Activated naive CD4-positive, alpha-beta T cell treated with anti-CD3 and anti-CD28 coated beads, Interleukin-2, amount 10 ng/mL, durations not matched to agents 7 days and 5 days (primary cell): ENCODE measurements at places on chromosomes 5 and 9.

GRCh38 chr5:61828856-61829255 lies 477.1 kb upstream of the KIF2A start:
- DNase-seq, result no peak

GRCh38 chr5:131366428-131366827 lies 102.6 kb downstream of the CDC42SE2 start:
- DNase-seq, result no peak

- DNase-seq, result no peak
Observed at GRCh38 chr9:135045264-135045927, 42.1 kb upstream of the OLFM1 start.

DNA sequence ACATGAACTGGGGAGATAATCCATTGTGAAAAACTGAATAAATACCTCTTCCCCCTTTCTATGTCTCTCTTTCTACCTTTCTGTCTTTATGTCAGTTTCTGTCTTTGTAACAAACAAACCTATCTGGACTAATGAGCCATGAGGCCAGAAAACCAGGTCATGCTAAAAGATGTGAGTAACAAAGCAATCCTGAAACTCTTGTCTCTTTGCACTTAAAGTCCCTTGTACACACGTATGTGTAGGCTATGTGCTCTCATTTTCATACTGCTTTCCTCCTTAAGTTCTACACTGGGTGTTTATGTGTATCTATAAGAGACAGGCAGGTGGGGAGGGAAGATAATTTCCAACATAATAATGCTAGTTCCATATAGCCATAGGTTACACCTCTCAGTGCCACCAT lies 123.8 kb upstream of the PTGER4 start:
- no peak for DNase-seq

GRCh38 chr5:123112196-123112595 lies 23.2 kb downstream of the PRDM6 start:
- no peak for DNase-seq

GRCh38 chr9:20292002-20292401 lies 330.3 kb downstream of the MLLT3 start:
- no peak for DNase-seq

GRCh38 chr5:154406826-154407225 lies 39.0 kb upstream of the SAP30L start:
- no peak for DNase-seq

DNA sequence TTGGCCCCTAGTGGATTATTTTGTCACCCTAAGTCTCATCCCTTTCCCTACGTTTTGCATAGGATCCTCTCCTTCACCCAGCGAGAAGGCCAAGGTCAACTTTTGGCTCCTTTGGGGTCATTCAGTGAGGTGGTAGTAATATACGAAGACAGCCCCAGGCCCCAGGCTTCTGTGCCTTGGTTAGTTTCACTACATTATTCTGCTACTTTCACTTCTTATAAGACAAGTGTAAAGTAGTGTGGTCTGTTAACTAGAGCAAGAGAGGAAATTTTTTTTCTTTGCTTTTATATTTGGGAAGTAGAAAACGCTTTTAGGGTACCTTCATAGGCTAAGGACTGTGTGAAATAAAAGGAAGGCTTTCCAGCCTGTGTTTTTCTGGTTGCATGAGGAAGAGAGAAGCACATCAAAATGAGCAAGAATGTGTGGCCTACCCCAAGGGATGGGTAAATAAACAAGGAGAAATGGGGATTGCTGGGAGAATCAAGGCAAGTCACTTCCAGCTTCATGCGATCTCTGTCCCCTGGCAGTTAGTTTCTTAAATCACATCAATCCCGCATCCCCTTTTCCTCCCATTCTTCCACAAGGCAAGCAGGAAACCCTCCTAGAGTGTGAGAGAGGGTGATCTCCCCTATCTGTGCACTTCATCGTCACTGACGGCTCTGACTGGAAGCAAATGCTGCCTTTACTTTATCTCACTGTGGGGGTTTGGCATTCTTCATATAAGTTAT lies 677.0 kb upstream of the WWC1 start:
- DNase-seq, result no peak

GRCh38 chr9:6218099-6218502 lies 2.5 kb downstream of the IL33 start:
- DNase-seq, result no peak

DNA sequence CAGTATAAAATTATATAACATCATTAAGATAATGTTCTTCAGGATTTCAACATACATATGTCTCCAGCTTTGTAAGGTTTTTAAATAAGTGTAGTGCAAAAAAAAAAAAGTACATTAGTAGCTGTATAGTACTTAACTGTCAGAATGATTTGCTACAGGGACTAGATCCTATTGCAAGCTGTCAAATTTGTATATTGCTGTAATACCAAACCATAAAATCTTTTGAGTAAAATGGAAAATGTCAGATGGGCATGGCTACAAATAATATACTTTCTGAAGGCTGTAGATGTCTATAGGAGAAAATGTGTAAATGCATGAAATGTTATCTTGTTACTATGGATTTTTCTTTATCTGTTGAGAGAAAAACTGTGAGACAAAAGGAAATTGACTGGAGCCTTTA lies 298.5 kb downstream of the KDM4C start:
- no peak for DNase-seq

GRCh38 chr5:126814721-126815404 lies 37.9 kb downstream of the LMNB1 start:
- DNase-seq, result no peak

GRCh38 chr5:140632366-140633020 lies 482 bp downstream of the CD14 start:
- peak; percentile 65 for DNase-seq

- no peak for DNase-seq
Observed at GRCh38 chr5:79588696-79589095, 23.5 kb upstream of the TENT2 start.

- DNase-seq, result no peak
Observed at GRCh38 chr5:96297290-96297689, 135.8 kb downstream of the PCSK1 start.

GRCh38 chr5:31702712-31703111 lies 63.8 kb downstream of the PDZD2 start:
- no peak for DNase-seq

DNA sequence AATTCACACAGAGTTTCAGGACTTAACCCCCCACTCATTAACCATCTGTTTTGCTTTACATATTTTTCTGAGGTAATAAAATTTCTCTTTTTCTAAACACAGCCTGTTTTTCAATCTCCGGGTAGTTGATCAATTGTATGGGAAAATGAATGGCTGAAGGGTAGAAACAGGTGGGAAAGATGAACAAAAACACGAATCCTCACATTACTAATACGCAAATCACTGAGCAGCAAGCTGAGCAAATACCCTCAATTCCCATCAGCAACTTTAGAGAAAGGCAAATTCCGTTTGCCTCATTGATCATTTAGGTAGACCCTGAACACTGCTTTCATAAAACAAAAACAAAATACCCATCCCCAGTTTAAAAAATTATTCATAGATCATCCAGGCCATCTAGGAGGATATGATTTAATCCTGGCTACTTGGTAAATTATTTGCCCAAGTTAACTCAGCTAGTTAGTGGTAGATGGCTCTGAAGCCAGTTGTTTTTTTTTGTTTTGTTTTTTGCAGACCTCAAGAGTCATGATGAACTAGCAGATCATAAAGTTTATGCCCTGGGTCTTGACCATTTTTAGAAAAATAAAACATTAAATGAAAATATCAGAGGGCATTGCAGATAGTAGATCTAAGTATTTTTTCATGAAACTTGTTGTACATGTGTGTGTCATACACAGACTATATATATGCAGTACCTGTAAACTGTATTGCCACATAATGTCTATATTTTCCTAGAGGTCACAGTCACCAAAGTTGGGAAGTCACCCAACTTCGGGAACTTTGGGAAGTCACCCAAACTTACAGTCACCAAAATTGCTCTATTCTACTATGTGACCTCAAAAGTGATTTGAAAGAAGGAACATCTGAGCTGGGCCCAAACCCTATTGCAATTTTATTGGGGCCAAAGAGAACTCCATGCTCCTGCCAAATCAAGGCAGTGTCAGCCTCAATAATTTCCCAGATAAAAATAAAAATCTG lies 1.6 kb upstream of the CD274 start:
- no peak for DNase-seq

DNA sequence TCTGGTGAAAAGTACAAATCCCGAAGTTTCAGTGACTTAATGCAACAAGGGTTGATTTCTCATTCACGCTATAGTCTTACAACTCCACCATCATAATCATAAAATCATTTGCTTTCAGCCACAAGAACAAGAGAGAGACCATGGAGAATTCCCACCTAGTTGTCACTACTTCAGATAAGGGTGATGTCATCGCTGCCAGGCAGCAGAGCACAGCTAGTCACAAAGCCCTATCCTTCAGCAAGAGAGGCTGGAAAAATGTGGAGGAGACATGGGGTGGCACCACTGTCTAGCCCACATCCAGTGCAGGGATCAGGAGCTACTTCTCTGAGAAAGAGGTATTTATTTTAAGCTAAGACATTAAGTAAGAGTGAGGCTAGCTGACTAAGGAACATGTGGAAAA lies 356.1 kb downstream of the YTHDC2 start:
- DNase-seq, result no peak

DNA sequence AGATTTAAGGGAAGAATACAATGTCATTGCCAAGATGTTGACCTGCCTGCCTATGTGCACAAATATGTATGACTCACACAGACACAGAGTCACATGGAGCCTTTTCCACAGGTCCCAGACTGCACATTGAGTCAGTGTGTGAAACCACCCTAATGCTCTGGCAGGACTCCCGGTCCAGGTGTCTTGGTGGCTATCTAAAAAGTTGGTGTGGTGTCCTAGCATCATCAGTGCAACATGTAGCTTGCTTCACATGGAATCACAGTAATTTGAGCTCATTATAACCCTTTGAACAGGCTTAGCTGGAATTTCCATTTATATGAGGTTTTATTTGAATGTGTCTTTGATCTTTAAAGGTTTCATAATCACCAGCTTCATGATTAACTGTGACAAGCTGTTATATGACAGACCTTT lies 10.7 kb downstream of the IFNA5 start:
- DNase-seq, result no peak

DNA sequence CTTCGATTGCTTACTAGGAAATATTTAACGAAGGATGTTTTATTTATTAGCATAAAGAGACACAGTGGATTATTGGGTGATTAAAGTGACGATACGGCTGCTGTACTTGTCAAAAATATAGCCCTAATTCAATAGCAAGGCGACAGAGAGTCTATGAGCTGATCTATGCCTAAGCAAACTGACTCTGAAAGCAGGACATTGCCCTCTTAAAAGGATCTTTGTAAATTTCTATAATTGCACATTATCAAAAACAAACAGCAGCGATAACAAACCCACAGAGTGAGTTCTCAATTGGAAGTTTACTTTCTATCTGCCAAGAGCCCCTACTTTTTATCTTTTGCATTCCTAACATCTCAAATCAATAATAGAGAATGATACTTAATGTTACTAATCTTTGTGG lies 31.4 kb downstream of the TLX3 start:
- DNase-seq, result no peak

- DNase-seq, result no peak
Observed at GRCh38 chr9:129746092-129746777, 6.6 kb downstream of the PTGES start.

GRCh38 chr9:23850690-23851629 lies 24.9 kb upstream of the ELAVL2 start:
- no peak for DNase-seq

DNA sequence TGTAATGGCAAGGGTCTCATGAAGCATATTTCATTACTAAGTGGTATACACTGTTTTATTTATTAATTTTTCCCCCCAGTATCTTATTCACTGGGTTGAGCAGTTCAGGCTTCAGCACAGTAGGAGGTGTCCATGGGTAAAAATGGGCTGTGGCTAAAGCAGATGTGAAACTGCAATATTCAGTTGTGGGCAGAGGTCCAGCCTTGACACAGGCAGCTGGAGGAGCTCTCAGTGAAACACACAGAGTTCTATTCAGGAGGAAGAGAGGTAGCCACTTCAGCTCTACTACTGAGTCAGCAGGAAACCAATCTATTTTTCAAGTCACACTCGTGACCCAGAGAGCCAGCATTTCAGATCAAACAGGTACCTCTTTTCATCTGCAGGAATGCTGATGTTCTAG lies 418.3 kb downstream of the CDH10 start:
- no peak for DNase-seq

GRCh38 chr5:124089578-124089977 lies 577.6 kb downstream of the CSNK1G3 start:
- no peak for DNase-seq

DNA sequence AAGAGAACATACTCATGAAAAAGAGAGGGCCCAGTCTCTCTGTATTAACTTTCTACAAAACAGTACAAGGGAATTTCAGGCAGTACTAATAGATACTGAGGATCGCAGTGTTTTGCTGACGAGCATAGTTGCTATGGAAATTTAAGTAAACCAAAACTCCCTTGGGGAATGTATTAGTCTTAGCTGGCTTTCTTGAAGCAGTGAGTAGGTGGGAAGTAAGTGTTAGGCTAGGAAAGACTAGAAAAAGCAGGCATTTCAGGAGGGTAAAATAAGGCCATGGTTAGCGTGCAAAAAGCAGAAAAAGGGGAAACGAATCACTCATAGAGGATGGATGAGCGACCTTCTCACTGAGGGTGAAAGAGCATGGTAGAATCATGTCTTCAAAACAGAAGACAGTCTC lies 84.3 kb upstream of the ACTBL2 start:
- no peak for DNase-seq

DNA sequence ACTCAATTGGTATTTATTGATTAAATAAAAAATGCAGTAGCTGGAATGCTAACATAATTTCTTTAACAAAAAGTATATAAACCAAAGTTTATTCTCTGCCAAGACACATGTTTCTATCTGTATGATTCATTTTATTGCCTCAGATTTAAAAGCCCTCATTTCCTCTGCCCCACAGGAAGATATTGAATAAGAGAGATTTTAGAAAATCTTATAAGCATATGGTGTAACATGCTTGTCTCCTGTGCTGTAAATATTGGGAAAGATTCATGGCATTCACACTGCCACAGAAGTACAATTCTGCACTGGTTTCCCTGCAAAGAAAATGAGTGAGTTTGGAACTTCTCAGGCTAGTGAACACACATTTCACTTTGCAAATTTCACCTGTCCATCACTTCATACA lies 134.9 kb upstream of the FBXL7 start:
- no peak for DNase-seq

- DNase-seq, result no peak
Observed at GRCh38 chr9:2271426-2271825, 256.3 kb downstream of the SMARCA2 start.

DNA sequence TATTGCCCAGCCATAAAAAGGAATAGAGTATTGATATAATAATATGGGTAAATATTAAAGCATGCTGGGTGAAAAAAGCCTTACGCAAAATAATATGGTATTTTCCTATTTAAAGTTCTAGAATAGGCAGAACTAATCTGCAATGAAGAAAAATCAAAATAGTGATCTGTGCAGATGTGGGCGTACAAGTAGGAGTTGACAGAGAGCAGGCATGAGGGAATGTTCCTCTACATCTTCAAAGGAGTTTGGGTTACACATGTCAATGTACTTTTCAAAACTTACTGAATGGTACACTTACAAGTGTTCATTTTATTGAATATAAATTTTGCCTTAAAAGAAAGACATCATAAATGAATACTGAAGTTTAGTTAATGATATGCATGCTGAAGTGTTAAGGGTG lies 33.0 kb upstream of the ZBED3 start:
- DNase-seq, result no peak

- no peak for DNase-seq
Observed at GRCh38 chr5:122940890-122941289, 95.5 kb downstream of the SNX24 start.
